ENCODE measurements at places on chromosomes 16 and 17.
A peak's percentile ranks its signal among the peaks of the same experiment; 100 is the strongest.

DNA sequence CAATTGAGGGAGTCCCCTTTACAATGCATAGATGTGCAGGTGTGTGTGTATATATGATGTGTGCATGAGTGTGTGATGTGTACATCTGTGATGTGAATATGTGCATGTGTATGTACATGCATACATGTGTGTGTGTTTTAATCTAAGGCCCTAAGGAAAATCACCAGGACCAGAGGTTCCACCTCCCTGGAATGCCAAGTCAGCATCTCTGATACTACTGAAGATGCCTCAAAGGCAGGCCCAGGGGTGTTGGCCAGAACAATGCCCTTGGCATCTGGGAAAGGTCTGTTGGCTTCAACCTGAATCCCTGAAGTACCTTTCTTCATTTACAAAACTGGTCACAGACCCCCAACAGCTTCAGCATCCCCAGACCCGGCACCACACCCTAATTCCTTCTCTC, 129.5 kb downstream of the CDYL2 start:
- DNase-seq: no peak

DNA sequence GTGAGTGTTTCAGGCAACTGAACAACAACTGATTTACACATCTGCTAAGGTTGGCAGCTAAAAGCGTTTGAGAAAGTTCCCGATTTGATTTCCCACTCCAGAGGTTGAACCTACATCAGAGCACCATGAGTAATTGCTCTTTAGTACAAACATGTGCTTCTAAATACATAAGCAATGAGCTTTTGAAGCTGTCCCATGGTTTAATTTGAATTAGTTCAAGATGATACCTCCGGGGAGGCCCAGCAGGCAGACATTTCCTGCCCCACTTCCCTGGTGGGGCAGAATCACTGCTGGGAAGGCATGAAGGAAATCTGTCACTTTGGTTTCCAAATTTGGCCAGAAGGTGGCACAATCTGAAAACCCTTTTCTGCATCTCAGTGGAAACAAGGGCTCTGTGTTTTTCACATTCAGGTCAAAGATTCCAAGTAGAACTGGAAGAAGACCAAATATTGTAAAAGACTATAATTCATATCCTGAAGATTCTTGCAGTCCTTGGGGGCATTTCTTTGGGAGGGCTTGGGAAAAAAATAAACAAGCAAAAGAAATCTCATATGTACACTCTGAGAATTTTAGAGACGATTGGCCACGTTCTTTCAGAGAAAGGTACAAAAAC, 176.2 kb upstream of the FAM20A start:
- peak; percentile 58 for DNase-seq

DNA sequence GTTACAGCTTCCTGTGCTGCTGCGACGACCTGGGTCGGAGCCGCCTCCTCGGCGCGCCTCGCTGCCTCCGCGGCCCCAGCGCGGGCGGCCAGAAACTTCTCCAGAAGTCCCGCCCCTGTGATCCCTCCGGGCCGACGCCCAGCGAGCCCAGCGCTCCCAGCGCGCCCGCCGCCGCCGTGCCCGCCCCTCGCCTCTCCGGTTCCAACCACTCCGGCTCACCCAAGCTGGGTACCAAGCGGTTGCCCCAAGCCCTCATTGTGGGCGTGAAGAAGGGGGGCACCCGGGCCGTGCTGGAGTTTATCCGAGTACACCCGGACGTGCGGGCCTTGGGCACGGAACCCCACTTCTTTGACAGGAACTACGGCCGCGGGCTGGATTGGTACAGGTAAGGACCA, 746 bp downstream of the HS3ST2 start:
- no peak for DNase-seq

- DNase-seq: no peak
Measured at GRCh38 chr17:67244431-67245072, 444 bp downstream of the HELZ start.

- DNase-seq: no peak
Measured at GRCh38 chr17:81118308-81119221, 46.7 kb upstream of the PVALEF start.

DNA sequence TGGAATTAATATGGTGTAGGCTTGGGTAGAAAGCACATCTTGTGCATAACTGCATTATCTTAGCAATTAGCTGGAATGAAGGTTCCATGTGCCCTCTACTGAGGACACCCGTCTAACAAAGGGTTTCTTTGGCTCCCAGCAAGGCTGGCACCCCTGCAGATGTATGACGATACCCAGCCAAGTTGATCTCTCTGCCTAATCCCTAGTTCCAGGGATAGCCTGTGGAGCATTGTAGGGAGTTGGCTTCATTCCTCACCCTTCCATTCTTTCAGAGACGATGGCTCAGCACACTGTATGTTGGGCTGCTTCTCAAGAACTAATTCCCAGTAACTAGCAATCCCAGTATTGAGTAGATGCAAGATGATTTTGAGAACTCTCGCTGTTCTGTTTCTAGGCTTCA, 182.5 kb downstream of the SNX29 start:
- no peak for DNase-seq

DNA sequence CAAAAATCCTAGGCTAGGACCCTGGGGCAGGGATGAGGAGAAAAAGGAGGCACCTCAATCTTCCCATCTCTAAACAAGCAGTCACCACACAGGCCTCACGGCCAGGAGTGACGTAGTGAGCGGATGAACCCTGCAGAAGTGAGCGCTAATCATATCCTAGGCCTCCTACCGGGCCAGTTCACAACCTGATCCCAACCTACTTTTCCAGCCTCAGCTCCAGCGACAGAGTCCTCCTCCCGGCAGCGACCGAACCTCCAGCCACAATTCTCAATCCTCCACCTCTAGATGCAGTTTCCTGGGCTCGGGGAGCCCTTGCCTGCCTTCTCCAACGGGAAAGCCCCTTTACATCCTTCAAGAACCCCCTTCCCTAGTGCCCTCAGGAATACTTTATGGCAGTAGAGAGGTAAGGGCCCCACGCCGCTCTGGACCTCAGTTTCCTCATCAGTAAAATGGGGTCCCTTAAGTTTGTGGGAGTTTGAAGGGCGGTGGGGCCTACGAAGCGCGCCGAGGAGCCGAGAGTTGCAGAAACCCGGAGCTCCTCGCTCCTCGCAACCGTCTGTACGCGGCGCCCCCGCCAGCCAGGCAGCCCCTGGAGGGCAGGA, 1.4 kb downstream of the ZNF668 start:
- DNase-seq: peak; percentile 35

DNA sequence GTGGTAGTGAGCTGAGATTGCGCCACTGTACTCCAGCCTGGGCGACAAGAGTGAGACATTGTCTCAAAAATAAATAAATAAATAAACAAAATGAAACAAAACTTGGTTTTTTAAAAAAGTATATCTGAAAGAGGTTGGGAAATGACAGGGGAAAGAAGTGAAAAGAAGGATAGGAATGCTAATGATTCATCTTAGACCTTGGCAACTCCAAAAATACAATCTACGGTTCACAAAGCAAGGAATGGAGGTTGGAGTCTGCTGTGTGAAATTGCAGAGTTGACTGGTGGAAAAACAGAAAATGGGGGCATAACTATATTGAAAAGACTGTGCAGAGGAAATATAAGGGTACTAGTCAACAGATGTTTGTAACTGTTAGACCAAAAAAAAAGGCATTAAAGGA, 40.0 kb upstream of the CD300E start:
- peak; percentile 60 for DNase-seq

DNA sequence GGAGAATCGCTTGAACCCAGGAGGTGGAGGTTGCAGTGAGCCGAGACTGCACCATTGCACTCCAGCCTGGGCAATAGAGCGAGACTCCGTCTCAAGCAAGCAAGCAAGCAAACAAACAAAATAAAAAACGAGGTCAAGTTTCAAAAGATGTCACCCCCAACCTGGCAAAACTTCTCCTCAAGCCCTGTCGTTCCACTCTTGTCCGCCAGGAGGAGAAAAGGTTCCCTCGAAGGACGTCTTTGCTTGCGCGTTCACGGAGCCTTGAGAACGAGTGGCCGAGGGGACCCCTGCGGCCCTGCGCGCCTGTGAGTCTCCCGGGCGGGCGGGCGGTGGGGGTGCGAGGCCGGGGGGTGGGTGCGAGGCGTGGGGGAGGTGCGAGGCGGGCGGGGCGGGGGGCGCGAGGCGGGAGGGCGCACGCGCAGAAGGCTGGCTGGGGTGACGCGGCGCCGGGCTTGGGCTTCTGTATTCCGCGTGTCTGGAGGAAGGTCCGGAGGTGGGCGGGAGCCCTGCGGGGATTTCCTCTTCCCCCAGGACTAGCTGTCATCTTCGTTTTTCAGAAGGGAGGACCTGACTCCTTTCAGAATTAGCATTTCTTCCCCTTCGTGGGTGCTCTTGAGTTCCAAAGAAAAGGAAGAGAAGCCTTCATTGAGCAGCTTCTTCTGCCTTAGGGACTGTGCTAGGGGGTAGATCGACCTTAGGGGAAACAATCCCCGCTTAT, 3.7 kb downstream of the SLC52A1 start:
- peak; percentile 86 for DNase-seq

- DNase-seq: peak; percentile 58
Measured at GRCh38 chr17:34420254-34420766, 57.3 kb upstream of the CCL1 start.

DNA sequence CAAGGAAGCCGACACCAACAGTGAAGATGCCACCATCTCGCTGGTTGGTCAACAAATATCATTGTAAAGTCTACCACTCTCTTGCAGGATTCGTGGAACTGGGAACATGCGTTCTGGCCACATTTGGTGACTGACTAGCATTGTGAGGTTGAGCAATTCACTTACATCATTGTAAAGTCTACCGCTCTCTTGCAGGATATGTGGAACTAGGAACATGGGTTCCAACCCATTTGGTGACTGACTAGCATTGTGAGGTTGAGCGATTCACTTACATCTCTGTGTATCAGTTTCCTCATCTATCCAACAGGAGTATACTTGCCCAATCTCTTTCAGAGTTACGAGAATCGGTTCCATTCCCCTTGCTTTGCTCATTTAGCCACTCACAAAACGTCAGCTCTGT, 42.6 kb upstream of the RPH3AL start:
- DNase-seq: no peak

DNA sequence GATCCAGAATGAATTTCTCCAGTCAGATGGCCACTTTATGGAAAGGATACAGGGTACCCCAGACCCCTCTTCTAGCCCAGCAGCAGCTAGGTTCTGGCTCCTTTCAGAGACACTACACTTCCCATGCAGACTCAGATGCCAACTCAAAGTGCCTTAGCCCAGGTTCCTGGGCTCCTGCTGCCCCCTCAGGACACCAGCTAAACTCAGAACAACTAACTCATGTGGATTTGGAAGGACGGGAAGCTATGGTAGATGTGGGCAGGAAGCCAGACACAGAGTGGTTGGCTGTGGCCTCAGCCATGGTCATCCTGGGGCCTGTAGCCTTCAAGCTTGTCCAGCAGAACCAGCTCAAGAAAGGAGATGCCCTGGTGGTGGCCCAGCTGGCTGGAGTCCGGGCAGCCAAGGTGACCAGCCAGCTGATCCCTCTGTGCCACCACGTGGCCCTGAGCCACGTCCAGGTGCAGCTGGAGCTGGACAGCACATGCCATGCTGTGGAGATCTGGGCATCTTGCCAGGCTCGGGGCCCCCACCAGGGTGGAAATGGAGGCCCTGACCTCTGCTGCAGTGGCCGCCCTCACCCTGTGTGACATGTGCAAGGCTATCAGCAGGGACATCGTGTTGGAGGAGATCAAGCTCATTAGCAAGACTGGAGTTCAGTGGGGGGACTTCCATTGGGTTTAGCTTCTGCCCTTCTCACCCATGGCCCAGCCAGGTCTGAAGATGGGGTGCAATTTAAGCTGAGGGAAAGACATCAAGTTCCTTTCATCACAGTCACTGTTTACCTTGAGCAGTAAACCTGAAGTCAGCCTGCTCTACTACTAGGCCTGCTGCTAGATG, 111.8 kb downstream of the N4BP1 start:
- no peak for DNase-seq

- no peak for DNase-seq
Measured at GRCh38 chr16:4070936-4071335, 45.3 kb downstream of the ADCY9 start.

DNA sequence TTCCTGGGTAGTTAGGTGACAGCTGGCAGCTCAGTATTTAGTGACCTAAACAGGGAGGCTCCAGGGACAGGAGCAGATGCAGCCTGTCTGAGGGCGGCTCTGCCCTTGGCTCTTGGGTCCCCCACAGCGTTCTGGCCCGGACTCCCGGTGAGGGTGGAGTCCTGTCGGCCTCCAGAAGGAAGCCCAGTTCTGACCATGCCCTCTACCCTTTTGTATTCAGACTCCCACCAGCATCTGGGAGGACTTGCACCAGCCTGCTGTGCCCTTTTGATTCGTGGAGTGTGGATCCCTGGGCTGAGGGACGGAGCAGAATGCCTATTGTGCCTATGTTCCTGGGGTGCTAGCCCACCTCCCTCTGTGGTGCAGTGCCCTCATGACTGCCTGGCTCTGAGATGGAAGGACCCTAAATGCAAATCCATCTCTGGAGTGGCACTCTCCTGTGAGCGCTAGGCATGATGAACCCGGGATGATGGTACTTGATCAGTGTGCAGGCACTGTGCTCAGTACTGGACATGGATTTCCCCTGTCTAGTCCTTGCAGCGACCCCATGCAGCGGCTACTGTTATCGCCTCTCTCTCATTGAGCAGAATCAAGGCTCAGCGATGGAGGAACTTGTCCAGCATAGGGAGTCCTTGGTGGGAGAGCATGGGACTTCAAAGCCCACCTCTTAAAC, 123.1 kb downstream of the SNX29 start:
- DNase-seq: no peak

DNA sequence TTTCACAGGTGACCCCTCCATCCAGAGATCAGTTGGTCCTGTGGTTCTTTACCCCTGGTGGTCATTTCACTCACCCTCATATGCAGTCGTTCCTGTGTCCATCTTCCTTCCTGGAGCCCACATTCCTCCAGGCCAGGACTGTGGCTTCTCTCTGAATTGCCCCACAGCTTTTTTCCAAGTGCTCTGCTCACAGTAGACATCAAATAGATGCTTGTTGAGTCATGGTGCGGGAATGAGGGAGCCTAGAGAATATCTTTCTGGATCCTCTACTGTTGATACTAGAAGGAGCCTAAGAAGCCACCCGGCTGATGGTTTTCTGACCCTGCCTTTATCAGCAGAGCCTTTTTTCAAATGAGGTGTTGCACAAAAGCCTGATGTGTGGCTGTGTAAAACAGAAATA, 10.4 kb downstream of the USB1 start:
- peak; percentile 72 for DNase-seq

DNA sequence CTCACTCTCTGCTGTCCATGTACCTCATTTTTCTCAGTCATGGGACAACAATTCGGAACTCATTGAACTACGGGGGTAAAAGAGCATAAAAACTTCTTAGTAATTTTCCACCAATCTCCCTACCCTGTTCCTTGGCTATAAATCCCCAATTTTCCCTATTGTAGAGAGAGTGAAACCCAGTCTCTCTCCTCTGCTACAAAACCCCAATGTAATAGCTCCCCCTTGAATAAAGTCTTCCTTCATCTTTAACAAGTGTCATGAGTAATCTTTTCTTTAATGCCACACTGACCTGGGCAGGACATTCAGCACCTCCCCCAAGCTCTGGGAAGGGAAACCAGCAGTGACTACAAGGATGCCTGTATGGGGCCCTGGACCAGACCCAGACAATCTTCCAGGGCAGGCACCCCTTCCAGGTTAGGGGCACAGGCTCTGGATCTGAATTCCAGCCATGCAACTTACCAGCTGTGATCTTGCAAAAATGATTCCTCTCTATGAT, 10.2 kb upstream of the EIF1 start:
- DNase-seq: peak; percentile 81
